ENCODE measurements at places on chromosomes 7 and 10.
A peak's percentile ranks its signal among the peaks of the same experiment; 100 is the strongest.

DNA sequence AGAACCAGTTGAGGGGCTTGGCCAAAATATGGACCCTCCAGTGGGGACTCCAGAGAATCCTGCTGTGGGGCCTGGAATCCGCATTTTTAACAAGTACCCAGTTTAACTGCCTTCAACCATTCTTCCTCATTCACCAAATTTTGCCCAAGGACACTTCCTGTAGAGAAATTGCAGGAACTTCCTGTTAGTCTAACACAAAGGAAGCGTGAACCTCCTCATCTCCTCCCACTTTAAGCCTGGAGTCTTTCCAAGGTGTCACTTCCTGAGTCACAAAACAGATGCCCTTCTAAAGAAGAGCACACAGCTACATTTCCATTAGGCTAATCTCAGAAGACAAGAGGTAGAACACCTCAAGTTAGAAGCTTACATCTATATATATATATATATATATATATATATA is 188.4 kb downstream of the PPP1R17 start:
- DNase-seq: peak; percentile 52

GRCh38 chr10:13453896-13454295 is 74.9 kb downstream of the BEND7 start:
- DNase-seq: no peak

GRCh38 chr7:27942711-27943110 is 202.7 kb downstream of the TAX1BP1 start:
- DNase-seq: no peak

GRCh38 chr7:128713794-128714193 is 25.4 kb upstream of the CALU start:
- no peak for DNase-seq

GRCh38 chr7:128728598-128728997 is 10.6 kb upstream of the CALU start:
- DNase-seq: peak; percentile 32

- DNase-seq: peak; percentile 56
These were observed 59.4 kb downstream of the ST7 start for GRCh38 chr7:117012696-117013095.

GRCh38 chr7:22662556-22663356 is 64.2 kb upstream of the IL6 start:
- no peak for DNase-seq

- no peak for DNase-seq
These were observed 55.2 kb downstream of the GLRX3 start for GRCh38 chr10:130191380-130191779.

DNA sequence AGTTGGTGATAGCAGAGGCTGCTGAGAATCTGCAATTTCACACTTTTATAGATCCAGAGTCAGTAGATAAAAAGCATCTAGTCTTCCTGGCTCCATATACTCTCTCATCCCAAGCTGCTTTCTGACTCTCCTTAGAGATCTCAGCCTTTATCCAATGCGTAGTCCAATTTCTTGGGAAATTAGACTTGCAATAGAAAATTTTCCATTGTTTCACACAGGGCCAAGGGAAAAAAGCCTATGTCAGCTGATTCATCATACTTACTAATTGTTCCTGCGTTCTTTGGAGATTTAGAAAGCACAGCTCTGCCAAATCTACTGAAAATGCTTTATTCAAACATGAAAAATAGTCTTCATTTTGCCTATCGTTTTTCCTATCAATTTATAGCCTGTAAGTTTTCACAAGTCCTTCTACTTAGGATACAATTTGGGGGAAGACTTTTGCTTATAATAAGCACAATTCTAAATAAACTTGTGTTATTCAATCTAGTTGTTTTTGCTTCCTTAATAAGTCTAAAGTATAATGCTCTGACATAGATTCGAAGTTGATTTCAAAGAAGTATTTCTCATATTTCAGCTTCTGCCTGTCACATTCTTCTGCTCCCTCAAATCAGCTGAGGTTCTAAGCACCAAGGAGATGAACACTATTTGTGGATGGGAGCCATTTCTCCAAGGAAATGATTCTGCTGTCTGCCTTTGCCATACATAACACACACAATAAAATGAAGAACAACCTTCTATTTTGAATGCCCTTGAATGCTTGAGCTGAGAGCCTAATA is 165.4 kb downstream of the ADAM12 start:
- peak; percentile 33 for DNase-seq

GRCh38 chr10:132136689-132137088 is 50.1 kb upstream of the DPYSL4 start:
- no peak for DNase-seq

DNA sequence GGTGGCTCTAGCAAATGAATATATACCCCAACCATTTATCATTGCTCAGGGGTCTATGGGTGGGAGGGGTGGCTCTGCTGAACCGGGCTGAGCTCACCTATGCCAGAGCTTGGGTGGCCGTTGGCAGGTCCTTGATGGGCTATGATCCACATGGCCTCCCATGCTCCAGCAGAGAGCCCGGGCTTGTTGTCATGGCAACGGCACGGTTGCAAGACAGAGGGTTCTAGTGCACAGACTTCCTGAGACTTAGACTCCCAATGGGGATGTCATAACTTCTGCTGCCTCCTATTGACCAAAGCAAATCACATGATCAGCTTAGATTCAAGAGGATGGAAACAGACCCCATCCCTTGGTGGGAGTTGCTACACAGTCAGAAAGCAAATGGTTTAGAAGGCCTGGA is 36.4 kb upstream of the CARD11 start:
- DNase-seq: no peak
